ENCODE measurements at places on chromosomes 4 and X.

DNA sequence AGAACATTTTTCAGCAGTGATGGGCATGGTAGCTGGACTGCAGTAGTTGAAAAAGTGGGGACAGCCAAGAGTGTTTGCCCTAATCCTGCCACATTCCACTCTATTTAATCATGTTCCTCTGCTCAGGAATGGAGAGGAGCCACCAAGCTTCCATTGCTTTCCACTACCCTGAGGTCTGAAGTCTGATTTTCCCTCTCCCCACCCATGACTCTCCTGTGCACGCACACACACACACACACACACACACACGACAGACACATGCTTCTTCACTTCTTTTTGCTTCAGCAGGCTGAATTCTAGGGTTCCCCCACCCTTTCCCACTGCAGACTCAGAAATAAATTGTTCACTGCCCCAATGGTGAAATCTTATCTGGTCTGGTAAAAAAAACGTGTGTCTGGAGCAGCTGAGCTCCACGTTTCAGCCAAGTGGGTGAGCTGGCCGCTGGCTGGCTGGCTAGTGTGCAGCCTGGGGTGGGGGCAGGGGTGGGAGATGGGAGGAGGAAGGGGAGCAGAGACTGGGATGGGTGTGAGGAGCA, 142.7 kb upstream of the NALF2 start:
- no peak for DNase-seq

GRCh38 chr4:100984901-100985300, 362.4 kb downstream of the PPP3CA start:
- no peak for DNase-seq

GRCh38 chr4:24701683-24702082, 93.7 kb upstream of the SOD3 start:
- DNase-seq: no peak

DNA sequence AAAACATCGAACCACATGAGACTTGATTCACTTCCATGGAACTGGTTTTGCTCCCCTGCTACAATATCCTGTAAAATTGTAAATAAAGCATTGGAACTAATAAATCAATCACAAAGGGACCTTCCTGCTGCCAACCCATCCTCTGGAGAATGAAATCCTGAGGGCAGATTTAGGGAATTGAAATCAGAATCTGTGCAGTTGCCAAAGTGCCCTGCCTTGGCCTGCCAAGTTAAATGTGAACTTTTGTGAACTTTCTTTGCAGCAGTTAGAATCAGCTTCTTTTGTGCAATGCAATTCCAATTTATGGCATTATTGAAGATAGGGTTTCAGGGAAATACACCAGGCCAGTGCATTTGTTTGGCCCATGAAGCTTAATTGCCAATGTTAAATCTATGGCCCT, 263.1 kb downstream of the PTTG2 start:
- DNase-seq: no peak

DNA sequence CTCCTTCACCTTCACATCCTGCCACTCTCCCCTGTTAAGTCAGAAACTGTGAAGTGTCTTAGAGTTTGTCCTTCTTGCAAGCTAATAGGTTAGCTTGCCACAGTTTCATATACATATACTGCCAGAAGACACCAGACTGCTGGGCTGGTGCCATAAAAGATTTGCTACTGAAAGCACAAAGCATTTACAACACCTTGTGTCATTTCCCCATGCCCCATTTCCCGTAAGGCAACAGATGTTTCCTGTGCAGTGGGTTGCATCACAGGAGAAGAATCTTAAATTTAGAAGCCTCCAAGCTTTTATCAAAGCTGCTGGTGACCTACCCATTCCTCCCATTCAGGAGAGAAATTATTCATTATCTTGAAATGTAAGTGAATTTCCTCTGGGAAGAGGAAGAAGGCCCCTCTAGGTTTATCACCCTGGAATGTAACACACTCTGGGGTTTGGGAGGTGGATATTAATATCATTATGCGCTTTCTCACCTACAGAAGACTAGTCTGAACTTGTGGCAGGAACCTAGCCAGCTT, 34.5 kb upstream of the RAB33B start:
- DNase-seq: peak; percentile 30

DNA sequence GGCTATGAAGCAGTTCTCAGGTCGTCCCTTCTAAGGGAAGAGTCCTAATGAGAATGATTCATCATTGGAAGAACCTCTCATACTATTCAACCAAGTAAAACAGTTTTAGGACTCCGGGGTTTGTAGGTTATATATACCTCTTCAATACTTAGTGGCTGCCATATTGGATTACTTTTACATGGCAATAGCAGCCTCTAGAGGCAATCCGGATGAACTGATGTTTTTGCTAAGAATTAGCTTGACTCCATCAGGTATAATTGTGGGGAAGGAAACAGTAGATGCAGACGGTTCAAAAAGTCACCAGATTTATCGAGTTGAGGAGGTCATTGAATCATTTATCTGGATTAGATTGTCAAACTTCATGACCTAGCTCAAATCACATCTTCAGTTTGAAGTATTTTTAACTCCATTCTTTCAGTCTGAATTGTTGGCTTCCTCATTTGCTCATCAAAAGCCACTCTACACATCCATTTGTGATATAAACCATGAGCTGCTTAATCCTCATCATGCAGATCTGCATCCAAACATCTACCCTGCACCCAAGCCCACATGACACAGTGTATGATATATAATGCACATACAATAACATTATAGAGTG, 28.4 kb downstream of the GUCY1B1 start:
- DNase-seq: peak; percentile 75

GRCh38 chr4:122810669-122811068, 16.0 kb upstream of the FGF2 start:
- DNase-seq: no peak

DNA sequence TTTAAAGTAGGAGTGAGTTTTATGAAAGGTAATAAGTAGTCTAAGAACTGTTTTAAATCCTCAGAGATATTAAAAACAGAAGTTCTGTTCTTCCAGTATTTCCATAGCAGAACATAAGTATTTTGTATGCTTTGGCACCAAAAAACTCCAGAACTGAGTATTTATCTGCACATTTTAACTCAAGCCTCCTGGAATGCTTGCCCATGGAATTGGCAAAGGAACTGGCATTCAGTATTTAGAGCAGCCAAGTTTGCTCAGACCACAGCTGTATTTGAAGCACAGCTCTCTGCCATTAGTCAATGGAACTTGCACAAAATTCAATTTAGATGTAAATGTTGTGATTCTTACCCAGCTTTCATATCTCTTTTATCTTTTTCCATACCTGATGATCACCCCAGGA, 42.2 kb downstream of the NDNF start:
- DNase-seq: no peak

DNA sequence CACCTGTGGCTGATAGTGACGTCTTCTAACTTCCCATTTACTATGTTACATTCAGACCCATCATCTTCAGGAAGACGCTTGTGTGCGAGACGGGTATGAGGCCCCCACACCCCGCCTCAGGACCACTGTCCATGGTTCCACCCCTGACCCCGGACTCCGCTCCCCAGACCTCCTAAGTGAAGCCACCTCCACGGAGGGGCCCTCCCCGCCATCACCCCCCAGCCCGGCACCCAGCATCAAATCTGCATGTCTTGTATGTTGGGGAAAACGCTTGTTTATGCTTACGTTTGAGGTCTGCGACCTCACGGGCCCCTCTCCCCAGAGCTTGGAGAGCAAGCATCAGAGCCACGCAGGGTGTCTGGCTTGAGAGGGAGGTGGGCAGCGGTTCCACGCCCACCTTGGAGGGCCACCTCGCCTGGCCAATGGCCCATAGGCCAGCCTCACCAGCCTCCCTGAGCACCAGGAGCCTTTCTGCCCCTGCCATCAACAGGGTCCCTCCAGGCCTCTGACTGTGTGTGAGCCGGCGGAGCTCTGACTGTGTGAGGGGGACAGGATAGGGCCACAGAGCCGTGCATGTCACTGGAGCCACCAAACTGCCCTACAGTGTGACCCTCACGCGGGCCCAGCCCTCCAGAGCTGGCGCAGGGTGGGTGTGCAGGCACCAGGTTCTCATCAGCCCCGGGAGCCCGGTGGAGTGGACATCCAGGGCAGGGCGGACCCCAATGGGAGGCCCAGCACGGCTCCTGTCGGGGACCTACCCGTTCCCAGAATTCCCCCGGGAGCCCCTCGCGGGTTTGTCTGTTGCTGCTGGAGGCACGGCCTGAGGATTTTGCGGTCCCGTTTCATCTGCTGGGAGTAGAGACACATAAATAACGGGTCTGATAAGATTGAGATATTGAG, 88.4 kb upstream of the NKX1-1 start:
- no peak for DNase-seq

DNA sequence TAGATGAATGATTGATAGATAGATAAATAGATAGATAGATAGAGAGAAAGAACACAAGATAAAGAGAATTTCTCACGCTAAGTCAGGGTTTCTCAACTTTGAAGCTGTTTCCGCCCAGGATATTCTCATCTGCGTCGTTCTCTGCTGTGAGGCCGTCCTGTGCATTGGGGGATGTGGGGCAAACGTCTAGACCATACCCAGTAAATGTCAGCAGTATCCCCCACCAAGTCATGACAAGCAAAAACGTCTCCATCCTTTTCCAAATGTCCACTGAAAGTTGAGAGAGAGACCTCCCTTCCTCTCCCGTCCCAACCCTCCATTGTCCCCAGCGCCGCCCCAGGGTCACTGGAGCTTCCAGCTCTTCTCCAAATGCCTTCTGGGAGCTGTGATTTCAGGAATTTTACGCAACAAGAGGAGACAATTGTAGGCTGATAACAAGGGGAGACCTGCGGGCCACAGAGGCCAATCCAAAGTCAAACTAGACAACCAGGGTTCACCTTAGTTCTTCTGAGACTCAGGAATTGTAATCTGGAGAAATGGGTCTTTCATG, 8.9 kb upstream of the CRLF2 start:
- no peak for DNase-seq

- DNase-seq: no peak
Observed at GRCh38 chr4:6633091-6633906, 7.2 kb upstream of the MRFAP1 start.

- DNase-seq: no peak
Observed at GRCh38 chrX:126393284-126393683, 159.3 kb downstream of the DCAF12L1 start.

GRCh38 chrX:24920769-24921168, 95.0 kb downstream of the ARX start:
- DNase-seq: no peak

- no peak for DNase-seq
Observed at GRCh38 chr4:187090401-187090800, 366.7 kb upstream of the FAT1 start.

DNA sequence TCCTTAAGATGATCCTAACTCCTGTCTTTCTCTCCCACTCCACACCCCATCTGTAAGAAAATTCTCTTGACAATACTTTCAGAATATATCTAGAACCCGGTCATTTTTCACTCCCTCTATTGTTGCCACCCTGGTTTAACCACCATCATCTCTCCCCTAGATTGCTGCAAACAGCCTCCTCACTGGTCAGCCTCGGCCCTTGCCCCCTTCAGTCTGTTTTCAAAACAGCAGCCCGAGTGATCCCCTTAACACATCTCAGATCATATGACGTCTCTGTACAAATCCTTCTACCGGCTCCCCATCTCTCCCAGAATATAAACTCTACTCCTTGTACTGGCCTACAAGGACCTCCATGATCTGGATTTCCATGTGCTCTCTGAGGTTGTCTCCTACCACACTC, 35.2 kb upstream of the F9 start:
- DNase-seq: no peak

- DNase-seq: no peak
Observed at GRCh38 chrX:31717474-31717873, 645.6 kb upstream of the FTHL17 start.

- no peak for DNase-seq
Observed at GRCh38 chr4:146202665-146203064, 11.7 kb upstream of the REELD1 start.

DNA sequence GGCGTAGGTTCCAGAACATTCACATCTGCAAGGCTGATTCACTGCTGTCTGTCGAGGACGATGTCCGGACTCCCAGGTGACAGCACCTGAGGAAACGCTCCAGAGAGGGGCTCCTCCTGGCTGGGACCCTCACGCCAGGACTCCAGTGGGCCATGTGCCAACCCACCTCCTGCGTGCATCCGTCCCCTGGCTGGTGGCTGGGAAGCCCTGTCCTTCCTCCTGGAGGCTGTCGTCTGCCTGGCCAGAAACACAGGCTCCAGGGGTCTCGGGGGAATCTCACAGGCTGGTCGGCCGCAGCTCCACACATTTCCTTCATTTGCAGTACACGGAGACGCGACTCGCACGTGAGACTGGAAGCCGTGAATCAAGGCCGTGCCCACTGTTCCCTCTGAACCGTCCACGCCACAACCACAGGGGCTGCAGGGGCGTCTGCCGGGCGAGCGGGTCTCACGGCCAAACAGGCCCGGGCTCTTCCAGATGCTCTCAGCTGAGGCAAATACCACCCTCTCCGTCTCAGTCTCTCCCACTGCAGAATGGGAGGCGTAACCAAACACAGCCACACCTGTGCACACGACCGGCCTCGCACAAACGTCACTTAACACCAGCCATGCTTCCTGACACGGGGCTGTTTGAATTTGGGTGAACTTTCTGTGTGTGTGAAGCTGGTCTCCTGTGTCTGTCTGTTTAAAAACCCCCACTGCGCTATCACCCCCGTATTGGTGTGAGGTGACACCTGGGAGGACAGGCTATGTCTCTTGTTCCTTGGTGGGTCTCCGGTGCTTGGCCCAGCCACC, 38.7 kb upstream of the MXD4 start:
- no peak for DNase-seq
